ENCODE measurements at places on chromosomes 1 and 21.

DNA sequence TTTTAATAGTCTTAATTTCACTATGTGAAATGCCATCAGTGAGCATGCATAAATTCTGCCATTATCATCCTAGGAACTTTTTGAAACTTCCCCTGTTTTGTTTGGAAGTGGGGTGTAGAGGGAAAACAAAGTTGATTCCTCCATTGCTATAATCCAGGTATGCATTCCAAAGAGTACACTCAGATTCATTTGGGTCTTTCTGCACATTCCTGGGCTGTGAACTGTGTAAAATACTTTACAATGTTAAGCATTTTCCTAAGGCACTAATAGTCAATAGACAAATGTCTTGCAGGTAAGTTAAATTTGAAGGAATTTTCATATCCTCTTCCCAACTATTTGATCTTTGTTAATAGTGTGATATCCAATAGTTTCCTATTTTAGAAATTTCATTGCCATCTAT lies 36.2 kb downstream of the SGIP1 start:
- DNase-seq, result no peak

DNA sequence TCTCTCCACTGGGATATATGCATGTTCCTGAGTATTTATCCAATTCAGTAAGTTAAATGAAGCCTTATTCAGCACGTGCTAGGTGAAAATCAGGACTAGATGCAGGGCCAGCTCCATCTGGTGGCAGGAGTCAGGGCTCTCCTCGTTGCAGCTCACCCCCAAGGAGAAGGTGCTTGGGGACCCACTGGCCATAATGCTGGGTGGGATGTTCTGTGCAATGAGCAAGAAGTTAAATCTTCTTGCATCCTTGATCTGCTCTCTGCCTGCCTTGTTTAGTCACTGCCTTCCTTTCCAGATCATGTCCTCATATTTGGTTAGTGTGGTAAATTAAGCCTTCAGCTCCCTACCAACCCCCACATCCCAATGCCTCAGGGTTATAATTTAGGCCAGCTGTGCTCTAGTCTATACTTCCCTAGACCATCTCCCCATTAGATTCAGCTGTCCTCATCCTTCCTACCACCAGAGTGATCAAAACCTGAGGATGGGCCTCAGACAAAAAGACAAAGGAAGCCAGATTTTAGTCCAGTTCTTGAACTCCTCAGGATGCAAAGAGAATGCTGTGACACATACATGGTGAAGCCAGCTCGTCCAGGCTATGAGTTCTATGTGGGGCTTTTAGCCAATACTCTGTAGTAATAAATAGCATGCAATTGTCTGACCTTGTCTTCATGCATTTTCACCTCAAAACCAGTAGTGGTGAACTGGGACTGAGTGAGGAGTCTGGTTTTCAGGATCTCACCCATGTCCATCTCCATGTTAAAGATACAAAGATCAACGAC lies 55.9 kb downstream of the SEC16B start:
- DNase-seq, result no peak

DNA sequence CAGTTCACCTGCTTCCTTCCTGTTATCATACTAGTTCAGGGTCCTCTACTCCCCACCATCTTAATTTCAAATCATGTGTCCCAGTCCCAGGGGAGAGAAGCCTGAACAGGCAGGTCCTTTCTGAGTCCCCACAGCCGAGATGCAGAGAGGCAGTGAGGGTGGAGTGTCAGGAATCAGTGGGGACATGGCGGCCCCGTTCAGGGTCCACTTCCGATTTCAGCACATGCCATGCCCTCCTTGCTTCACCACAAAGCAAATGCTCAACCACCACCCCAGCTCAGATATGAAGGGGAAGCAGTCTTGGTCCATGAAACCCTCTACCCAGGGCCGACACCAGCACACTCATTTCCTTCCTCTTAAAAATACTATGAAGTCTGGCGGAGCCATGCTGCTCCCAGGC lies 5.2 kb upstream of the SEMA4A start:
- DNase-seq, result no peak

DNA sequence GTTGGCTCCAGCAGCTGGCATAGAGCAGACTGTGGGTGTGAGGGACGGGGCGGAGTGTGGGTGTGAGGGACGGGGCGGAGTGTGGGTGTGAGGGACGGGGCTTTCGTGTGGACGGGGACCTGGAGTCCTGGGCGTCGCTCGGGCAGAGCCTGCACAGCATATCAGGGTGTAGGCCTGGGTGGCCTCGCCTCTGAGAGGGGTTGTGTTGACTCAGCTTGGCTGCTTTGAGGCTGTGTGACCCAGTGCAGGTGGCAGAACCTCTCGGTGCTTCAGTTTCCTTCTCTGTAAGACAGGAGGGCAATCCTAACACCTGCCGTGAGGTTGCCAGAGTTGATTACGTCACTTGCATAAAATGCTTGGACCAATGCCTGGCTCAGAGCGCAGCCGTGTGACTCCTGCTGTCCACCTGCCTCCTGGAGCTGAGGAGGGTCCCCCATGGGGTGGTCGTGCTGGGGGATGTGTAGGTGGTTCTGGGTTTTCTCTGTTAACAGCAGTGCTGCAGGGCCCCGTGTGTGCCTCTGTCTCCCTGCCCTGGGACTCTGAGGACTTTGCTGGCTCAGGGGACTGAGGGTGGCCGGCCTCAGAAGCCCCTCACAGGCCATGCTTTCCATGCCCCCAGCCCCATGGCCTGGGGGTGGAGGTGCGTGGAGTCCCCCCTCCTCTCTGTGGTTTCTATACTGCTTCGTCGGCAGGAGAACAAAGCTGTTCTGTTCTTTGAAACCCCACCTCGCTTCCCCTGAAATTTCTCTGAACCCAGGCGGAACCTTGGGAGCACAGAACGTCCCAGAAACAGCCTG lies 15.4 kb downstream of the PDXK start:
- no peak for DNase-seq

GRCh38 chr1:201192261-201192788 lies 1.7 kb downstream of the IGFN1 start:
- DNase-seq, result no peak

- DNase-seq, result peak; percentile 77
Observed at GRCh38 chr1:9867408-9868243, 42.4 kb downstream of the CTNNBIP1 start.

- no peak for DNase-seq
Observed at GRCh38 chr21:39971956-39972355, 104.7 kb downstream of the PCP4 start.

GRCh38 chr1:201419746-201420607 lies 1.6 kb downstream of the TNNI1 start:
- DNase-seq, result no peak

All from stimulated activated CD4-positive, alpha-beta T cell treated with anti-CD3 and anti-CD28 coated beads, Interleukin-2, amount 100 ng/mL, for 4 hours (primary cell).